Right renal cortex interstitium (tissue), 3 donors: ENCODE measurements at places on chromosomes 3 and 15.

GRCh38 chr3:21750831-21751391, at the start of gene ZNF385D:
Gene ZNF385D, minus strand, starts transcription at chr3:21751210. Its CDS starts 294 bp downstream, at chr3:21750916.
- DNase-seq, result peak; percentile 51

- no peak for DNase-seq
These were observed 771.7 kb downstream of the IGSF11 start for GRCh38 chr3:118262800-118263402.

GRCh38 chr3:106566277-106566676, 697.5 kb upstream of the CBLB start:
- no peak for DNase-seq

- no peak for DNase-seq
These were observed 65.4 kb downstream of the SEMA5B start for GRCh38 chr3:122962149-122962548.

GRCh38 chr15:51097553-51098330, 3.0 kb upstream of the TNFAIP8L3 start:
- no peak for DNase-seq

DNA sequence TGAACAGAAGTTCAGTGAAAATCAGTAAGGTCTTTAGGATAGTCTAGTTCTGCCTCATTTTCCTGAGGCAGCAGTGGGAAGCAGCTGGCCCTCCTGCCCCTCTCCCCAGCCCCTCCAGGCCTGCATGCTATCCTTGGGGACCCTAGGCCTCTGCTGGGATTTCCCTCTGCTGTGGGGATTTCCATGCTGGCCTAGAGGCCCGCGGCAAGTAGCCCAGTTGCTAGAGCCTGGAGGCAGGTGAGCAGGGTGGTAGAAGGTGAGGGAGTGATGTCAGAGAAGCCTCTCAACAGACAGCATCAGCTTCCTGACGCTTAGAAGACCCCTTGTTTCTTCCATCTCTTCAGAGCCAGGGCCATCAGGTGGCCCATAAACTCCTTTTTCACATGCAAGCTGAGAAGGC, 305.8 kb upstream of the THBS1 start:
- DNase-seq, result no peak

- DNase-seq, result no peak
These were observed 116.5 kb downstream of the TNIK start for GRCh38 chr3:171343693-171344092.

GRCh38 chr15:101010781-101011180, 91.6 kb downstream of the LRRK1 start:
- DNase-seq, result no peak

DNA sequence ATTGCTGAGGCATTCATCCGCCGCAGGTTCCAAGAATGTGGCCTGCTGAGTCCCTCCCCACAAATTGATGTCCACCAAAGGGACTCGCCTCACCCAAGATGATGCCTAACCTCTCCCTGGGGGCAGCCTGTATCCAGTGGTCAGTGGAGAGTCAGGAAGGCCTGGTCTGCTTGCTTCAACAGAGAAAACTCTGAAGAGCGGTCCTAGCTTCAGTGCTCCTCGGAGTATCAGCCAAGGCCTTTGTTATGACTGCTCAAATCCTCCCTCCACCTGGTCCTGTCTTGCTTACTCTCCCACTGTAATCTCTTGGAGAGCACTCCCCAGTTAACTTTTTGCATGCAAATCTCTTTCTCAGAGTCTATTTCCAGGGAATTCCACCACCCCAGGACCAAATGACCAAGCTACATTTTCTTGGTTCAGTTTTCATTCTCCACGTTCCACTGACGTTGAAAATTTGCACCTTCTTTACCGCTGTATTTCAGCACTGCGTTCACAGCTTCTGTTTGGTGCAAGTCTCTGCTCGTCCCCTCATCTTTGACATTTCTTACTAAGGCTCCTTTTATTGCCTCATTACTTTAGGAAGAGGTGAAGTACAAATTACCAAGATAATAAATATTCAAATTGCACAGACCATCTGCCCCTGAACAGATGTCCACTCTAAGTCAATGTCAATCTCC, 22.3 kb downstream of the CMTM7 start:
- DNase-seq, result no peak
